Stimulated activated CD8-positive, alpha-beta memory T cell treated with anti-CD3 and anti-CD28 coated beads, Interleukin-15, amount 100 ng/mL, for 1 hour (primary cell): ENCODE measurements at places on chromosomes 1 and 21.
A peak's percentile ranks its signal among the peaks of the same experiment; 100 is the strongest.

DNA sequence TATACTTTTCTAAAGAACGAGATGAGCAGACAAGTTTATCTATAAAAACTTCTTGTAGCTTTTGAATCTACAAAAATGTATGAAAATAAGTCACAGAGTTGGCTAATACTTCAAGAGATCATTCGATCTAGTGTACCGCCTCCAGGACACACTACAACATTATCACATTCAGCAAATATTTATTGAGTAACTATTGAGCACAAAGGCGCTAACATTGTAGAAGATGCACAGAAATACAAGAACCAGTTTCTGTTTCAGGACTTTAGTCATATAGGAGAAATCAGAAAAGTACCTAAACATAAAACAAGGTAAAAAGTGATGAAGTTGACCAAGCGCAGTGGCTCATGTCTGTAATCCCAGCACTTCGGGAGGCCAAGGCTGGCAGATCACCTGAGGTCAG is 20.6 kb downstream of the WASF2 start:
- DNase-seq: no peak

GRCh38 chr1:93738926-93739325 is 57.3 kb upstream of the BCAR3 start:
- DNase-seq: no peak

- DNase-seq: peak; percentile 20
Observed at GRCh38 chr1:169546087-169546995, 39.9 kb downstream of the F5 start.

- no peak for DNase-seq
Observed at GRCh38 chr1:6731905-6732304, 30.3 kb upstream of the DNAJC11 start.

GRCh38 chr1:24586970-24587820 is 31.3 kb downstream of the NCMAP start:
- peak; percentile 17 for DNase-seq

DNA sequence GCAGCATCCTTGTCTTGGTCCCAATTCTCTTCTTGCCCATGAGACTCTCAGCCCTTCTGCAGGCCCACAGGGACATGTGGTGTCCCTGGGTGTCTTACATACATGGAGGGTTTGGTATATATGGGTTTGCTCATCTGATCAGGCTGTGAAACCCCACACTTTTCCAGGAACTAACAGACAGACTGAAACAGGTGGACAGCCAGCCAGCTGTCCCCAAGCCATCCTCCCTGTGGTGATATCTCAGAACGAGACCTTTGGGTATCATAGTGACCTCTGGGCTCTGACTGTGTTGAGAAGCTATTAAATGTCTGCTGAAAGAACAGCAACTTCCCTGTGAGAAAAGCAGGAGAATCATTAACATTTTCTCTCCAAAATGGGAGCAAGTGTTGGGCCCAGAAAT is 115.5 kb upstream of the PAXBP1 start:
- DNase-seq: no peak
